ENCODE measurements at places on chromosomes 12 and 14.

DNA sequence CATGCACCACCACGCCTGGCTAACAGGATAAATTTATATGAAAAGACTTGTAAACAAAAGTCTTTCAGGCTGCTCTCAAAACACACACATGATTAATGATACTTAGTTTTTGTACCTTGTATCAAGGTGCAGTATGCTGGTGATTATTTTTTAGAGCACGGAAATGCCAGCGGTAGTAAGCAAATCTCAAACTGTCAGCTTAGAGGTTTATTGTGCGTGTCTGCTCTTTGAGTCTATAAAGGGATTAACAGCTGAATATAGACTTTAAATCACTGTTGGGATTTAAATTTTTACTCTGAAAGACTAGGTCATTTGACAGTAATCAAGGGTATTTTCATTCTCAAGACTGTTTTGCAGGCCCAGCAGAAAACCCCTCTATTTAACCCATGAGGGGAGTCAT lies 50.5 kb downstream of the PLEKHA5 start:
- no peak for DNase-seq

DNA sequence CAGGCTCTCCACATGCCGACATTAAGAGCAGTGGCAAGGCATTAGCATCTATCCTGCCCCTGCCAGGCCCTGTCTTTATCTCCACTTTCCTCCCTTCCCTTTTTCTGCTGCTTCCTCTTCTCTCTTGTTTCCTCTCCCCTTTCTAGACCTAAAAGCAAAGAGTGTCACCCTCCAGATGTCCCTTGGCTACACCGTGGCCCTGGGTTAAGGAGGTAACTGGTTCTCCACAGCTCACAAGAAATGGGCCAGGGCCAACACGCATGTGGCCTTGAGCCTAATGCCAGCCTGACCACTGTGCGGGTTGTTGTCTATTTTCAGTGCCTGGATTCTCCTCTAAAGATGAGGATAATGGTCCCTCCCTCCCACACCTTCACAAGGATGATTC lies 41.7 kb upstream of the DDX11 start:
- no peak for DNase-seq

DNA sequence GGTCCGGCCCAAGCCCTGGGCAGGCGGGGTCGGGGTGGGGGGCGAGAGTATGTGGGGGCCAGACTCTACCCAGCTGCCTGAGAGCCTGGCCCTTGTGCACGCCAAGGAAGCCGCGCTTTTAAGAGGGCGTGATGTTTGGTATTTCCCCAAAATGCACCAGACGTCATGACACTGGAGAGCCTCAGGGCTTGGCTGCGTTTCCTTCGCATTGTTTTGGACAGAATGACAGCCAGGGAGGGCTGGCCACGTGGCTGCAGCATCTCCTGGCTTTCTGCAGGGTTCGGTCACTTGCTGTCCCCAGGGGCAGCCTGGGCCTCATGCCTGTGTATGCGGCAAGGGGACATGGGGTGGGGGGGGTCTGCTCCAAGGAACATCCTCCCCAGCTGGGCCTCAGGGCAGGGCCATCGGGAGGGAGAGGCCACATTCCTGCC lies 16.1 kb upstream of the NUDT14 start:
- no peak for DNase-seq

- no peak for DNase-seq
These were observed 193.3 kb downstream of the RAD51B start for GRCh38 chr14:68012871-68013270.

GRCh38 chr14:35234012-35234805 lies 58.0 kb upstream of the PSMA6 start:
- DNase-seq = no peak

GRCh38 chr12:65494537-65494936 lies 216.1 kb downstream of the MSRB3 start:
- DNase-seq = no peak

DNA sequence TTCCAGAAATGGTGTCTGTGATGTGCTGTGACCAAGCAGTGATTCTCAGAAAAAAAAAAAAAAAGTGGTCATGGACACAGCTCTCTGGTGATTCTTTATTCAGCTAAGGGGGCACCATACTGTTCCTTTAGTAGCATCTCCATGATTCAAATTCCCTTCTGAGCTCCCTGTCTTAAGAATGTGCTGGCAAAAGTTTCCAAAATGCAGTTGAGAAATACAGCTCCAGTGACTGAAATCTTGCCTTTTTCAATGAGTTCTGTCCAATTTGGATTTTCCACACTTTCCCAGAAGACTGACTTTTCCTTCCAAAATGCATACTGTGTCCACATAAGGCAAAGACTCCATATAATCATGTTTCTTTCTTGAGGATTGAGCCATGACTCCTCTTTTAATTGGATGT lies 24.3 kb upstream of the CPM start:
- no peak for DNase-seq

GRCh38 chr12:51392556-51393237 lies 1.5 kb upstream of the GALNT6 start:
- no peak for DNase-seq

- no peak for DNase-seq
These were observed 19.2 kb upstream of the ZNF740 start for GRCh38 chr12:53161119-53161911.

DNA sequence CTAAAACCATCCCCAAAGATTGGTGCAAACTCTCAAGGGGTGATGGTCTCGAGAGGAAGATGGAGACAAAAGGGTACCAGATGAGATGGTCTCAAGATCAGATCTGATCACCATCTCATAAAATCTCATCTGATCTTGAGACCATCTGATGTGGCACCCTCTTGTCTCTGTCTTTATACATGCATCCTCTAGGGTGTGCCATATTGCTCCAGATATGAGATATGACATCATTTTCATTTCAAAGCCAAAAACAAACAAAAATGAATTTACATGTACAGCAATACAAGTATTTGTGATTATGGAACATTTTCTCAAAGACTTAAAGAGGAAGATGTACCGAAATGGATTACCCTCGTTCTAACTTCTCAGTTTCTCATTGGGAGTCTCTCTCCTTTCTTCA lies 787.2 kb downstream of the GALC start:
- no peak for DNase-seq

DNA sequence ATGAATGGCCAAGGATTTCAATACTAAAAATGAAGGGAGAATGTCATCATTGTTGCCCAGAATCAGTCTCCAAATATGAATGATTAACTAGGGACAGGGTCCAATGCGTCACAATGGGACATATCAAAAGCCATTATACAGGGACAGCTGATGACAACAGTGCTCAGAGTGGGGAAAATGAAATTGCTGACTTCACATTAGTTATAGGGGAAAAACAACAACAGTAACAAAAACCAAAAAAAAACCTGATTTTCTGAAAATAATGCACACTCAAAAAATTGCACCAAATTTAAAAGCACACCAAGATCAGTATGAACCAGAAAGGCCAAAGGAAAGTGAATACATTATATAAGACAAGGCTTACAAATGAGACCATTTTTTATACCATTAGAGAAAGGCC lies 353.2 kb upstream of the SOX5 start:
- no peak for DNase-seq

- DNase-seq = no peak
These were observed 250.0 kb downstream of the PHLDA1 start for GRCh38 chr12:75781532-75782046.

GRCh38 chr12:102426599-102427542 lies 53.5 kb downstream of the IGF1 start:
- DNase-seq = no peak

DNA sequence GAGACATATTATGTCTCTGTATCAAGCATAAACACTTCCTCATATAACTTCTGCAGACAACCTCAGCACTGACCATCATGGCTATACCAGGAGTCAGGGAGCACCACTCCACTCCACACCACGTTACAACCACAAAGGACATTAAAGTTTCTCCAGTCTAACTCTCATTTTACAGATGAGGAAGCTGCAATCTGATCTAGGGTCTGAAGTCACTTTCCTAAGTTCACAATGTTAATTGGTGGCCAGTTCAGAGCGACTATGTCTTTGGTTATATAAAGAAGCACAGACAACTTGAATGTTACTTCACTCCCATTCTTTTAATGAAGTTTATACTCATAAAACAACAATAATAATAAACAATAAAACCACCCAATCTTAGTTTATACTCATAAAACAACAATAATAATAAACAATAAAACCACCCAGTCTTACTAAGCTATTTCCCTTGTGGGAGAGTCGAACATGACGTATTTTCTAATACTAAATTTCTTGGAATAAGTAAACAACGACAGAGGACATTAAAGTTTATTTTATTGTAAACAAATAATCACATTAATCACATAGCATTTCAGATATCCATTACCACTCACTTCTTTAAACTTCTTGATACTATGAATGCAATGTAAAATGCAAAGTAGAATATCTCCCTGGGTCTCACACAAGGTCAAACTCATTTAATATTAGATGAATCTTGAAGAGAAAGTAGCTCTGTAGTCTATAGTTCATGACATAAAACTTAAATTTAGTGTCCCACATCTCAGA lies 72.4 kb upstream of the SSTR1 start:
- DNase-seq = no peak

DNA sequence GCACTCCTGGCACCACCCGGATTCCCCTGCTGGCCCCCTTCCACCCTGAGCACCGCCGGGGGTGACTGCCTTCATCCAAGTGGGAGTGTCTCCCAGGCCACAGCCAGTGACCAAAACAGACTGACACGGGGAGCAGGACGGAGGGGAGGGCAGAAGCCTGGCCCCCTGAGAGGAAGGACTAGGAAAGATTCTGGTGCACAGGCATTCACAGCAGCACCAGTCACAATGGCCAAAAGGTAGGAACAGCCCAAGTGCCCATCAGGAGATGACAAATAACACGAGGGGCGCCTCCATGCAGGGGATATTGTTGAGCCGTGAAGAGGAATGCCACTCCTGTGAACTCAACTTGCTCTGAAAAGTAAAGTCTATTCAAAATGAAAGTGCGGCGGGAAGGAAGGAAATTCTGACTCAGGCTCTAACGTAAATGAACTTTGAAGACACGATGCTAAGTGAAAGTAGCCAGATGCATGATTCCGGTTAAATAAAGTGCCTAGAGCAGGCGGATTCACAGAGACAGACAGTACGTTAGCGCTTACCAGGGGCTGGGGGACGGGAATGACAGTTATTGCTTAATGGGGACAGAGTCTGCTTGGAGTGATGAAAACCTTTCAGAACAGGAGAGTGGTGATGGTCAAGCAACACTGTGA lies 146.1 kb upstream of the NCOR2 start:
- peak; percentile 24 for DNase-seq

GRCh38 chr12:96221391-96221790 lies 27.2 kb downstream of the ELK3 start:
- DNase-seq = no peak

GRCh38 chr12:16604596-16605252 lies 1.2 kb downstream of the LMO3 start:
- DNase-seq = no peak

DNA sequence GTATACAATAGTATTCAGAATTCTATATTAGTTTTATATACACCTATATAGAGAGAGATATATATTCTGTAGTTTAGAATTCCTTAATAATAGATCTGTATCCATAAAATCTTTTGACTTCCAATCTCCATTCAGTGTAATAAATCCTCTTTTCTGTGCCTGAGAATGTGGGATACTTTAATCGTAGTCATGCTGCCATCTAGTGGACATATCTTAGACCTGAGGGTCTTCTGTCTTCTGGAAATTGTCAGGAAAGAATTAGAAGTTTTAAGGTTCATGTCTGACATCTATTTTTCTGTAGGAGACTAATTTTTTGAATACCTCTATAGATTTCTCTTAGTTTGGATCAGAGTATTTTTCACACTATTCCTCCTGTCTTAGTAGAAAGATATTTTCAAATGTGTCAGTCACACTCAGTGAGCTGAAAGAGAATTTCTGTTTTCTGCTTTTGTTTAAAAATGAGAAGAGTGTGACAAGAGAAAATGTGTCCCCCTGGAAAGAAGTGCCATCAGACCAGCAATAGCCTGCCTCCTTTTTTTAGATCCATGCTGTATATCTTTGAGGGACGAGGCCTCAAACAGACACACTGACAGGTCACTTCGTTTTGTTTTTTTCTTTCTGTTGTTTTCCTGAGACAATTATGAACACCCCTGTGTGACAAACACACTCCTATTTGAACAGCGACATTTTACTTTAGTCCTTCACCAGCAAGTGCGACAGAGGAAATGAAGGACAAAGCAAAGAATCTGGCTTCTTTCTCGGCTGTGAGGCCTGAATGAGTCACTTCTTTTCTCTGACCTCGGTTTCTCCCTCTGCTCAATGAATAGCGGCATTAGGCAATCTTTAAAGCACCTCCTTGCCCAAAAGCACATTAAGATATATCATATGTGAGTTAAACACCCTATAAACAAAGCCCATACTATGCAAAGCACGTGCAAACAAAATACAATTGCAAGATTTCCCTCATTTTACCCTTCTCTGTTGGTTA lies 96.3 kb downstream of the GALC start:
- no peak for DNase-seq

GRCh38 chr12:84974155-84974815 lies 61.7 kb upstream of the SLC6A15 start:
- no peak for DNase-seq

GRCh38 chr12:65605019-65605418 lies 219.3 kb upstream of the HMGA2 start:
- DNase-seq = no peak

- DNase-seq = no peak
These were observed 100.6 kb downstream of the LGMN start for GRCh38 chr14:92647797-92648279.

- no peak for DNase-seq
These were observed 1107.4 kb upstream of the SEL1L start for GRCh38 chr14:82641050-82641540.

- no peak for DNase-seq
These were observed 29.3 kb upstream of the PIWIL1 start for GRCh38 chr12:130308393-130308792.

GRCh38 chr12:3273409-3273853 lies 196.3 kb downstream of the TSPAN9 start:
- no peak for DNase-seq

DNA sequence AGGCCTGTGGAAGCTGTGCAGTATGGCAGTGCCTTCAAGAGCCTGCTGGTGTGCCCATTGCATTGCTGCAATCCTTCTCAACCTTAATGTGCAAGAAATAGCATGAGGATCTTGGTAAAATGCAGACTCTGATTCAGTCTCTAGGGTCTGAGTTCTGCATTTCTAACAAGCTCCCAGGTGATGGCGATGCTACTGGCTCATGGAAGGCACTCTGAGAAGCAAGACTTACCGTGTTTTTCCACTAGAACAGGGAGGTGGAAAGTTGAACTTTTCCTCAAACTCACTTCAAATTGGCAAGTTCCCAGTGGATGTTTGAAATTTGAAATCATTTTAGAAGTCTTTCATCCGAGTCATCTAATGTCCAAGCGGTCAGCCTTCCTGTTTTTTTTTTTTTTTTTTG lies 55.5 kb downstream of the MYRFL start:
- no peak for DNase-seq

GRCh38 chr14:63361790-63362189 lies 43.1 kb upstream of the GPHB5 start:
- no peak for DNase-seq

GRCh38 chr12:101527682-101528081 lies 52.5 kb downstream of the SPIC start:
- DNase-seq = no peak

- DNase-seq = no peak
These were observed 34.3 kb downstream of the SLC15A4 start for GRCh38 chr12:128789356-128789929.

GRCh38 chr14:68441542-68441941 lies 351.3 kb downstream of the ZFP36L1 start:
- no peak for DNase-seq

- no peak for DNase-seq
These were observed 14.9 kb upstream of the FIGNL2 start for GRCh38 chr12:51863363-51863932.

GRCh38 chr12:52486166-52487105 lies 6.6 kb downstream of the KRT6A start:
- DNase-seq = no peak

Data from stimulated activated CD4-positive, alpha-beta T cell treated with anti-CD3 and anti-CD28 coated beads, Interleukin-1b, Interleukin-23, amount 100 ng/mL, for 1 hour (primary cell).